ENCODE measurements at places on chromosomes 5 and 9.

DNA sequence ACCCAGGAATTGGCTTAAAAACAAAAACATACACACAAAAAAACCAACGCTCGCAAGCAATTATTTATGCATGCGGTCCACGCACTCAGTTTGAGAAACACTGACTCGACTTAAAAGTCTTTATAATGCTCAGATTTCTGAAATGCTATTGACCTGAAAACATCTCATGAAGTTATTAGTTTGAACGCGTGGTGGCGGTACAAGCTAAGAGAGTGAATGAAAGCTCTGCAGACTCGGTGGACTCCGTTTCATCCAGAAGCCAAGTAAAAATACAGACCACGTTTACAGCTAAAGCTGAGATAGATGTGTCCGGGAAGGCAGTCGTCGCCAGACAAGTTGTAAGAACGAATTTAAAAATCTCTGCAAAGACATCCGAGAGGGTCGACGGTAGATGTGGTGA is at the start of gene PCDHB6:
Gene PCDHB6, plus strand, starts transcription at position 246 of the 400 bp plus-strand sequence. CDS start 201 bp downstream, outside the sequence.
- ATAC-seq, result peak; percentile 93

GRCh38 chr9:107260437-107261081 is 22.5 kb upstream of the RAD23B start:
- no peak for ATAC-seq

DNA sequence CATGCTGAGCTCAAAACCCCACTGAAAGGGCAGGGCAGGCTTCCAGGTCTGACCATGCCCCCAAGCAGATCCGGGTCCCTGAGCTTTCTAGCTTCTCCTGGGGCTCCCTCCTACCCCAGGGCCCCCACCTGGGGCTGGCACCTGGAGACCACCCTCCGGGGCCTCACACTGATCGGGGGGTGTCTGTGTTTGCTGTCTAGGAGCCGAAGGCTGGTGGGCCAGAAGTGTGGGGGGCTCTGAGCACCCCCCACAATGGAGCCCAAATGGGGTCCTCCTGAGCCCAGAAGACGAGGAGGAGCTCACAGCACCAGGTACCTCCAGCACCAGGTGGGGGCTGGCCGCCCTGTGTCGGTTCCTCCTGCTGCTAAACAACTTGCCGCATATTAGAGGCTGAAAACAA is 39.8 kb downstream of the LAMC3 start:
- no peak for ATAC-seq

DNA sequence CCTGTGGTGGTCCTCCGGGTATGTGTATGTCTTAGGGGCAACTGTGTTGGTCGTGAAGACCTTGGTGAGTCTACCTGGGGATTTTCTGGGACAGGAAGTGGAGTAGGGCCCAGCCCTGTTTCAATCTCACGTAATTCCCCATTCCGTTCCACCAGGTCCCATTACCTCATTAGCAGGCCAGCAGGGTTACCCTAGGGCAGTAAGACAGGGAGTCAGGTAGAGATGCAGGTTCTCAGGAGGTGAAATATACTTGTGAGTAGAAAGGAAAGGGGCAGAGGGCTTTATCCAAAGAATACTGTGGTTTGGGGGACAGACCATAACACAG is 56.5 kb downstream of the MACROH2A1 start:
- ATAC-seq, result no peak

DNA sequence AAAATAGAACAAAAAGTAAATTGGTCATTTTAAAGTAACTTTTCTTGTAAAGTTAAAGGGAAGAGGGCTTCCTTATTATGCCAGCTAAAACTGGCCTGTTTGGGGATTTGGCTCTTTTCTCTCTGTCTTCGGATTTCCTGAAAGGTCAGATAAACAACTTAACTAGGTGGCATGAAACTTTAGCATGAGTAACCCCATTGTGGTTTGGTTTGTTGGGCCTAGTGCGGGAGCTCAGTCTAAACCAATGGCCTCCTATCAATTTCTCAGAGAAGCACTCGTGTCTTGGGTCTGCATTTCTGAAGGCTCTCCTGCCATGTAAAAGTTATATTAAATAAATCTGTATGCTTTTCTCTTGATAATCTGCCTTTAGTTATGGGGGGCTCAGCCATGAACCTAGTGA is 48.5 kb upstream of the ANKH start:
- no peak for ATAC-seq

DNA sequence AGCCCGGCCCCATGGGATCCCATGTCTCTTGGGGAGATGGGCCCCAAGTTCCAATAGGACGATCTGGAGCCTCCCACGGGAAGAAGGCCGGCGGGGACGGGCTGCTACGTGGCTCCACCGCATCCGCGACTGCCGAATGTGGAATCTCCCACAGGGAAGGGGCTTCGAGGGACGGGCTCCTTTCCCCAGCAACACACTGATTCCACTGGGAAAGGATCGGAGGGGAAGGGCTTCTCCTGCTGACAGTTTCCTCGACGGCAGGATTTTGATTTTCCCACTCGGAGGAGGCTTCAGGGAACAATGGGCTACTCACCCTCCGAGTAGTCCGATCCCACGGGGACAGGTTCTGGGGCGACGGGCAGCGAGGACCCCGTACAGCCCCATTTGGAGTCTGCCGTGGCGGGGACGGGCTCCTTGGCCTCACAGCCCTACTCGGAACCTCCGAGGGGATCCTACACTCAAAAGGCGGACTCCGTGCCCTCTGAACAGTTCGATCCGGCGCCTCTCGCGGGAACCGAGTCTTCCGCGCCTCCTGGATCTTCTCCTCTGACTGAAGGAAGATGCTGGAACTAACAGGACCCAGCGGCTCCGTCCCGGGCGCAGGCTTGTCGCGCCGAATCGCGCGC is 1.3 kb downstream of the PROB1 start:
- no peak for ATAC-seq

DNA sequence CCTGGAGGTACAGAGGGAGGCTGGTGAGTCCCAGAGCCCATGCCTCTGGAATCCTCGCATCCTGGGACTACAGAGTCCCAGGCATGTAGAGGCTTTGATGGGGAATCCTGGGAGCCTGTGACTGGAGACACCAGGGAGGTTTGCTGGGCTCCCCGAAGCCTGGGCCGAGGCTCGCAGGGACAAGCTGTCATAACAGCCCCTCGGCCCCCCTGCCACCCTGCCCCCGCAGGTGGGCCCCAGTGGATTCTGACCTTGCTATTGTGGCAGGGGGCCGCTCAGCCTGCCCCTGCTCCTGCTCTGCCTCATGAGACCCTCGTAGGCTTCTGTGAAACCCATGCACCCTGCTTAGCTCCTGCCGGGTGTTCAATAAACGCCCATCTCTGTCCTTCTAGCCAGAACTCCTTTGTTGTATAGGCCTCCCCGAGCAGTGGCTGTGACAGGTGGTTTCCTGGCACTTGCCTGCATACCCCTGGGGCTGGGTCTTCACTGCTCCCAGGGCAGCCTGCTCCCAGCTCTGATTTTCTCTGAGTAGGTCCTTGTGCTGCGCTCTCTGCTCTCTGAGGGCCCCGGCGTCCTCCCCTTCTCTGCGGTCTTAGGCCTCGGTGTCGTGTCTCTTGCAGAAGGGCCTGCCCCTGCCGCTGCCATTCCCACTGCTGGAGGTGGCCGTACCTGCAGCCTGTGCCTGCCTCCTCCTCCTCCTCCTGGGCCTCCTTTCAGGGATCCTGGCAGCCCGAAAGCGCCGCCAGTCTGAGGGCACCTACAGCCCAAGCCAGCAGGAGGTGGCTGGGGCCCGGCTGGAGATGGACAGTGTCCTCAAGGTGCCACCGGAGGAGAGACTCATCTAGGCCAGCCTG is 20.4 kb downstream of the CRB2 start:
- ATAC-seq, result no peak

GRCh38 chr9:123798195-123798594 is 131.7 kb downstream of the DENND1A start:
- ATAC-seq, result no peak

GRCh38 chr5:96880444-96881164 is 4.3 kb downstream of the ERAP2 start:
- ATAC-seq, result peak; percentile 45

DNA sequence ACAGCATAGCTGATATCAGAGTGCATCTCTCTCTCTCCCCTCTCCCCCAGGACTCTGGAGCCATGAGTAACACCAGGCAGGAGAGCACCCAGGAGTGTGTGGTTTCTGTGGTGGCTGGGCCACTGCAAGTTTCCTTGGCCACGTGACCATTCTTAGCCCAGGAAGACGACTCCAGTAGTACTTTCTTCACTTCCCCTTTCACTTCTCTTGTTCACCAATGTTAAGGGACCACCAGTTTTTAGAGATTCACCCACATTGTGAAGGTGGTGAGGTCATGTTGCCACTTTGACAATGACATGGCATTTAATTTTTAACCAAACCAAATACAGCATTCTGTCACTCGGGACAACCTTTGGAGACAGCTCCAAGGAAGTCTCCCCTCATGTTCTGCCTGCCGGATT is 17.9 kb upstream of the DAPK1 start:
- ATAC-seq, result no peak

GRCh38 chr9:10876333-10876732 is 263.5 kb upstream of the PTPRD start:
- peak; percentile 81 for ATAC-seq

- no peak for ATAC-seq
Measured at GRCh38 chr5:95599252-95599651, 20.6 kb upstream of the GPR150 start.

- no peak for ATAC-seq
Measured at GRCh38 chr5:126640866-126641265, 40.1 kb downstream of the PHAX start.

GRCh38 chr5:63125392-63125791 is 546.8 kb downstream of the LRRC70 start:
- ATAC-seq, result no peak

GRCh38 chr5:8291641-8292040 is 422.7 kb downstream of the MTRR start:
- ATAC-seq, result no peak

GRCh38 chr5:68054638-68055037 is 160.9 kb upstream of the PIK3R1 start:
- ATAC-seq, result no peak

- ATAC-seq, result no peak
Measured at GRCh38 chr5:143641549-143642355, 170.2 kb upstream of the HMHB1 start.

DNA sequence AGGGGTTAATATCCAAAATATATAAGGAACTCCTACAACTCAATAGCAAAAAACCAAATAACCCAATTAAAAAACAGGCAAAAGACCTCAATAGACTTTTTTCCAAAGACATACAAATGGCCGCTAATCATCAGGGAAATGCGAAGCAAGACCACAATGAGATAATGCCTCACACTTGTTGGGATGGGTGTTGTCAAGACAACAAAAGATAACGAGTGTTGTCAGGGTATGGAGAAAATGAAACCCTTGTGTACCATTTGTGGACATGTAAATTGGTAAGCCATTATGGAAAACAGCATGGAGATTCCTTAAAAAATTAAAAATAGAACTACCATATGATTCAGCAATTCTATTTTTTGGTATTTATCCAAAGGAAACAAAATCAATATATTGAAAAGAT is 620.2 kb downstream of the ACTL7B start:
- no peak for ATAC-seq

DNA sequence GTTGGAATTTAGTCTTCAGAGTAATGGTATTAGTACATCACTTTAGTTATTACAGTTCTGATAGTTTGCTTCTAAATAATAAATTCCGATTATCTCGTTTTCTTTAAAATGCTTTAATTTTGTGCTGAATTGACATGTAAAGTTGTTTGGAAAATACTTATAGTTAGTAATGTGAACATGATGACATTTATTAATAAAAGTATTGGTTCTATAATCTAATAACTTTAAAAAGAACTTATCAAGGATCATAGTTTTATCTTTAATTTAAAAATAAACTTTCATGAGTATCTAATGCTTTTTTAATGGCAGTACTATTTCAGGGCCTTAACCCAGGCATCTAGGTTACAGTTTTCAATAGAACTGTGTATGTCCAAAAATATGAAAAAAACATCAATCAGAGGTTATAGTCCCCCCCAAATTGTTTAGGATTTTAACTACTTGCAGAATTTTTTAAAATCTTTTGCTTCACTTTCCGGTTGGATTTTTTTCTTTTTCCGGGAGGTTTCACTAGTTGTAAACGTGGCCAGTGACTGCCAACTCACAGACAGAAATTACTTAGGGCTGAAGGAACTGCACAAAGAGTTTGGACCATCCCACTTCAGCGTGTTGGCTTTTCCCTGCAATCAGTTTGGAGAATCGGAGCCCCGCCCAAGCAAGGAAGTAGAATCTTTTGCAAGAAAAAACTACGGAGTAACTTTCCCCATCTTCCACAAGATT is 680 bp downstream of the GPX8 start:
- peak; percentile 94 for ATAC-seq

- ATAC-seq, result peak; percentile 96
Measured at GRCh38 chr9:136267261-136268111, 21.9 kb upstream of the QSOX2 start.

GRCh38 chr5:52863715-52864290 is 76.1 kb downstream of the ITGA1 start:
- no peak for ATAC-seq

DNA sequence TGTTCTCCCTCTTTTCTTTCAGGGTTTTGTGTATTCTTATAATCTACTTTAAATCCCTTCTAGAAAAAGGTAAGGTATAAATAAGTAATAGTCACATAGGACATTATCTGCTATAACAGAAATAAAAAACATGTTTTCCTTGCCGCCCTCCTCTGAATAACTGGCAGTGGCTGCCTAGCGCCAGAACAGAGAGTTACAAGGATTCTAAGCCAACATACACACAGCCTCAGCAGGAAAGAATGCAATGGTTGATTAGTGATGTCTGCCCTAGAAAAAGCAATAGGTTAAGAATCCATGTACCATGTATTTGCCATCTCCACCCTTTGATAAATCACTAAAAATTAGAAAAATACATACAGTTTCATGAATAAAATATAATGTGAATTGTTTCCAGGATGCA is 4.9 kb downstream of the MED27 start:
- no peak for ATAC-seq

GRCh38 chr9:77307166-77307565 is 129.8 kb downstream of the VPS13A start:
- ATAC-seq, result no peak

- ATAC-seq, result no peak
Measured at GRCh38 chr9:121812159-121812735, 160.8 kb downstream of the DAB2IP start.

GRCh38 chr5:151097820-151098767 is 17.3 kb upstream of the TNIP1 start:
- no peak for ATAC-seq

GRCh38 chr5:138438724-138439476 is at the start of gene REEP2:
TSS of gene REEP2 (plus strand) at chr5:138439057. CDS start at chr5:138439209, 152 bp downstream.
- peak; percentile 77 for ATAC-seq

GRCh38 chr5:138649316-138649720 is 74.1 kb upstream of the HSPA9 start:
- ATAC-seq, result no peak

DNA sequence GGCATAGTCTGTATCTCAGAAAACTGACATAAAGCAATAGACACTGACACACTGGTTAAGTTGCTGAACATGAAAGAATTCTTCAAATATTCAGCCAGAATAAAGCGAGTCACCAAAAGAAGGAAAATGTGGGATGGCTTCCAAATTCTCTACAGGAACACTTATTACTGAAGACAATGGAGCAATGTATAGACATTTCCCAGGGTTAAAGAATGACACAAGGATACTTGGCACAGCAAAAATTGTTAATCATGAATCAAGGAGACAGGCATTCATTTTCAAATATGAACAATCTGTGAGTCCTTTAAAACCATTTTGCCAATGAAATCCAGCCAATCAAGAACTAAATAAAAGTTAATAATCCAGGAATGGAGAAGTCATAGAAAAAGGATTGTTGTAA is 92.5 kb downstream of the MTX3 start:
- no peak for ATAC-seq

Measured in SK-N-SH treated with all-trans-retinoic acid at 6 μM for 48 hours (cell line).